ENCODE measurements at places on chromosomes 4 and X. TPM values are rescaled to one million over a fixed set of nuclear protein-coding genes. Genes with fewer than 3 reads are reported as not detected.

DNA sequence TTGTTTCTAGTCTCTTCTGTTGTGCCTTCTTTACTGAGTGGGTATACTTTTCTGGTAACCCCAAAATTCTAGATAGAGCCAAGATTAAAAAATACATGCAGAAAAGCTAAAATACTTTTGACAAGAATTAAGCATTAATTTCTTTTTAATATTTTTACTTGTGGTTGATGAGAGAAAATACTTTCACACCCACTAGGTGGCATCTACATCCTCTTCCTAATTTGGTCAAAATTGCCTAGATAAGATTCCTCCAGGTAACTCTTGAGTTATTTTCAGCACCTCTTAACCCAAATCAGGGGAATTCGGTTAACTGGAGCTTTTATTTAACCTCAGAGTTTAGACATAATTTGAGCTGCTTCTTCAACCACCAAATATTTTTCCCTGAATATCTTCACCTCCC is 28.4 kb upstream of the COX7B2 start:
- DNase-seq, result peak; percentile 58
- no peaks in the 10 kb centered on the region for H3K4me1 ChIP-seq
- H3K27me3 ChIP-seq, result no peaks in the 10 kb centered on the region
- H3K36me3 ChIP-seq, result no peaks in the 10 kb centered on the region
- H3K4me3 ChIP-seq, result no peak overlapping the region

GRCh38 chr4:7876201-7876875 is 63.3 kb downstream of the AFAP1 start:
- DNase-seq, result peak; percentile 58
- H3K27me3 ChIP-seq, result no peaks in the 10 kb centered on the region
- H3K4me1 ChIP-seq, result peaks cover 34% of the 10 kb centered on the region
- H3K36me3 ChIP-seq, result no peaks in the 10 kb centered on the region
- no peak overlapping the region for H3K27ac ChIP-seq

- H3K36me3 ChIP-seq, result no peaks in the 10 kb centered on the region
- no peaks in the 10 kb centered on the region for H3K27me3 ChIP-seq
- H3K27ac ChIP-seq, result no peak overlapping the region
- no peak overlapping the region for H3K4me3 ChIP-seq
- H3K4me1 ChIP-seq, result no peaks in the 10 kb centered on the region
Measured at GRCh38 chrX:1754077-1754476, 139.2 kb downstream of the ASMT start.

Gene ZMAT1
- 1.5 TPM for total RNA-seq

GRCh38 chr4:41963105-41963504 is 18.5 kb upstream of the DCAF4L1 start:
- no peaks in the 10 kb centered on the region for H3K4me1 ChIP-seq
- no peak overlapping the region for H3K27ac ChIP-seq
- no peaks in the 10 kb centered on the region for H3K36me3 ChIP-seq

DNA sequence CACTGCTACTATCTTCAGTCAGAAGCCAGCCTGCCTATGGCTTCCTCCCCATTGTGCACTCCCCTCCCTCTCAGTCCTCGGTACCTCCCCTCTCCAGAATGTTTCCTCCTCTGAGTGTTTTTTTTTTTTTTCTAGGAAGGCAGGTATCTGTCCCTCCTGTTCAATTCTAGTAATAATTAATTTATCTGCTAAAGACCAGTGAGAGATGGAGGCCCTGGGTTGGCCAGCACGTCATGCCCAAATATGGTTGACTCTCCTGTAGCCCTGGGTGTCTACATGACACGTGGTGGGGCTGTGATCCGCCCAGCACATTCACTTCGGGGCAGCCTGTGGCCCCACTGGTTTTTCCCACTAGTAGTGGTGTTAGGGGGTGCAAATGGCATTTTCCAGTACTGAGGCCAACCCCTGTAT is 1.8 kb downstream of the FLNA start:
- no peak overlapping the region for H3K27ac ChIP-seq
- H3K27me3 ChIP-seq, result no peaks in the 10 kb centered on the region
- peaks cover 4% of the 10 kb centered on the region for H3K4me1 ChIP-seq
- no peak overlapping the region for H3K4me3 ChIP-seq
- no peaks in the 10 kb centered on the region for H3K36me3 ChIP-seq

Gene VCX3B
- not detected for total RNA-seq

DNA sequence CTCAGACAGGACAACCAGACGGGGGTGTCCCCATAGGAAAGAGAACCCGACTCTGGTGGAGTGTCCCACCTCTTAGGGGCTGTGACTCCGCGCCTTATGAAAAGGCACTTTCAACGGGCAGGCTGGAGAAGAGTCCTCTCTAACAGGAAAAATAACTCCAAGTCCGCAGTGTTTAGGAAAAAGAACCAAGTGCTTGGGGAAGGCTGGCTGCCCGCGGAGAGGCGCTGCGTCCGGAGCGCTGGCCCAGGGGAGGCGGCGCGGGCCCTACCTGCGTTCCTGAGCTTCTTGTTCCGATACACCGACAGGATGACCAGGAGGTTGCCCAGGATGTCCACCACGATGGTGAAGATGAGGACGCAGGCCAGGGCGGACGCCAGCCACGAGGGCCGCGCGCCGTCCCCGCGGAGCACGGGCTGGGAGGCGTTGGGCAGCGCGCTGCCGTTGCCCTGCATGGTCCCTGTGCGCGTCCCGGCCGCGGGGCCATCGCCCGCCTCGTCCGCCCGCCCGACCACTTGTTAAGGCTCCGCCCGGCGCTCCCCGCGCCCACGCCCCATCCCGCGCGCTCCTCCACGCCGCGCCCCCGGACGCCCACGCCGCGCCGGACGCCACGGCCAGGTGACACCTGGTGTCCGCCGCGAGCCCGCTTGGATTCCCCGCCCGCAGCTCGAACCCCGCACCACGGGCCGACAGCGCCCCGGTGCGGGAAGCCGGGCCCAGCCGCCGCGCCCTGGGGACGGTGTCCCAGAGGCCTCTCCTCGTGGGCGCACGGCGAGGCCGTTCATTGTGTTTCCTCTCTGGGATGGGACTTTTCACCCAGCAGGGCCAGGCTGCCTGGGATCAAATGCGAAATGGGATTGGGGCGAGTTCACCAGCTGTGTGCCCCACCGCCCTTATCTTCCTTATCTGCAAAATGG is at the start of gene MTNR1A:
TSS of gene MTNR1A (minus strand) at position 654 of the 914 bp plus-strand sequence. CDS start at position 452, 202 bp downstream.
- no peaks in the 10 kb centered on the region for H3K36me3 ChIP-seq
- H3K27ac ChIP-seq, result no peak within 1 kb of the TSS
- DNase-seq, result peak; percentile 77
- peak within 1 kb of the TSS; percentile 63 for H3K4me3 ChIP-seq
- H3K27me3 ChIP-seq, result peaks cover 18% of the 10 kb centered on the region

- H3K27ac ChIP-seq, result no peak overlapping the region
- DNase-seq, result no peak
- H3K4me1 ChIP-seq, result no peaks in the 10 kb centered on the region
- peaks cover 15% of the 10 kb centered on the region for H3K36me3 ChIP-seq
- H3K4me3 ChIP-seq, result no peak overlapping the region
Measured at GRCh38 chr4:2907706-2908293, 55.4 kb downstream of the NOP14 start.

DNA sequence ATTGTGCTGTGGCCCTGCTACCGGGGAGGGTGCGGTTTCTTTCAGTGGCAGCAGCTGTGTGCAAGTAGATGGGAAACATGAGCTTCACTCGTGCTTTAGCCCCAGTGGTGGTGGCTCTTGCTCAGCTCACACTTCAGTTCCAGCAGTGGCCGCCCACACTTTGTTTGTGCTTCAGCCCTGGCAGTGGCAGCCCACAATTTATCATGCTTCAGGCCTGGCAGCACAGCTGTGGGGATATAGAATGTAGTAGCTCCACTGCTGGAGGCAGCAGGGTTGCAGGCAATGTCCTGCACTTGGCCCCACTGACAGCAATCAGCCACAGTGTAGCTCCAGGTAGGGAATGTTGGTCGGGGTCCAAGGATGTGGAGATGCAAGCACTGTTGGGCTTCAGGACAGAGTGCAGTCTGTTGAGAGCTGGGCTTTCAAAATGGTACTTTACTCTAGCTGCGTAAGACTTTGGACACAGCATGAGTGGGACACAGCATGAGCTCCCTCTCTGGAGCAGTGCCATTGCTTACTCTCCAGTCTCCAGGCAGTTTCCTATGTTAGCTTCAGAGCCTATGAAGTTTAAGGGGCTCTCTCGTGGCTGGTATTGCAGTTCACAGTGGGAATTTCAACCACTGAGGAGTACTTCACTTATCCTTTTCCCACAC is 413.1 kb downstream of the PDGFC start:
- H3K4me1 ChIP-seq, result no peaks in the 10 kb centered on the region
- no peaks in the 10 kb centered on the region for H3K27me3 ChIP-seq
- no peak for DNase-seq
- H3K36me3 ChIP-seq, result no peaks in the 10 kb centered on the region
- no peak overlapping the region for H3K27ac ChIP-seq
- H3K4me3 ChIP-seq, result no peak overlapping the region

GRCh38 chr4:164977243-164978164 is at the start of gene TRIM61:
TSS of gene TRIM61 (minus strand) at chr4:164977657. CDS start at chr4:164970002, 7,655 bp downstream.
- no peaks in the 10 kb centered on the region for H3K36me3 ChIP-seq
- no peak for DNase-seq
- 0 out of 2 replicates have a peak, but pooled peaks cover 4% of the 10 kb centered on the region for H3K4me1 ChIP-seq
- H3K27me3 ChIP-seq, result no peaks in the 10 kb centered on the region
- H3K27ac ChIP-seq, result no peak within 1 kb of the TSS

DNA sequence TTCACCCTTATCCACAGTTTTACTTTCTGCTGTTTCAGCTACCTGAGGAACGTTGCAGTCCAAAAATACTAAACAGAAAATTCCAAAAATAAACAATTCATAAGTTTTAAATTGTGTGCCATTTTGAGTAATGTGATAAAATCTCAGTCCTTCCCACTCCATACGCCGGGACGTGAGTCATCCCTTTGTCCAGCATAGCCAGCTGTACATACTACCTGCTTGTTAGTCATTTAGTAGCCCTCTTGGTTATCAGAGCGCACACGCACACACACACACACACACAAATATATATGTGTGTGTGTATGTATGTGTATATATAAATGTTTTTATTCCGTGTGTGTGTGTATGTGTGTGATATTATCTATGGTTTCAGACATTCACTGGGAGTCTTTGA is 4.8 kb upstream of the CCSER1 start:
- peaks cover 17% of the 10 kb centered on the region for H3K27me3 ChIP-seq
- H3K27ac ChIP-seq, result no peak overlapping the region
- no peaks in the 10 kb centered on the region for H3K36me3 ChIP-seq
- H3K4me3 ChIP-seq, result no peak overlapping the region
- peaks cover 24% of the 10 kb centered on the region for H3K4me1 ChIP-seq
- DNase-seq, result no peak

GRCh38 chr4:169506903-169507302 is 105.5 kb downstream of the NEK1 start:
- no peaks in the 10 kb centered on the region for H3K36me3 ChIP-seq
- H3K27ac ChIP-seq, result no peak overlapping the region
- H3K4me3 ChIP-seq, result no peak overlapping the region
- no peaks in the 10 kb centered on the region for H3K4me1 ChIP-seq
- DNase-seq, result no peak

Gene TLR3
- 0.38 TPM for total RNA-seq

DNA sequence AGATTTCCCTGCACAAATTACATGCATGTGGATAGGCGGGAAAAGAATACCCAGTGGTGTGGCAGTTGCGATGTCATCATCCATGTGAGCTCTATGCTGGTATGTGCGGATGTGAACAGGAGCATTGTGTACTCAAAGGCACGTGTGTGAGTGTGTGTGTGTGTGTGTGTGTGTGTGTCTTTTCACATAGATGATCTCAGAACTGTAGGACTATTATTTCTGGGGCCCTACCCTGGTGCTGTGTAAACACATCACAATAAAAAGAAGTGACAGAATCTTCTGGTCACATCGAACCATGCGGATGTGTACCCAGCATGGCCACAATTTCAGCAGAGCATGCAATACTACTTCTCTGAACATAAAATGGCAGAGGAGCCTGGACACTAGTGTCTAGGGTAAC is 624.8 kb downstream of the MID1IP1 start:
- H3K4me1 ChIP-seq, result no peaks in the 10 kb centered on the region
- DNase-seq, result no peak
- no peak overlapping the region for H3K4me3 ChIP-seq
- no peaks in the 10 kb centered on the region for H3K36me3 ChIP-seq
- no peak overlapping the region for H3K27ac ChIP-seq

DNA sequence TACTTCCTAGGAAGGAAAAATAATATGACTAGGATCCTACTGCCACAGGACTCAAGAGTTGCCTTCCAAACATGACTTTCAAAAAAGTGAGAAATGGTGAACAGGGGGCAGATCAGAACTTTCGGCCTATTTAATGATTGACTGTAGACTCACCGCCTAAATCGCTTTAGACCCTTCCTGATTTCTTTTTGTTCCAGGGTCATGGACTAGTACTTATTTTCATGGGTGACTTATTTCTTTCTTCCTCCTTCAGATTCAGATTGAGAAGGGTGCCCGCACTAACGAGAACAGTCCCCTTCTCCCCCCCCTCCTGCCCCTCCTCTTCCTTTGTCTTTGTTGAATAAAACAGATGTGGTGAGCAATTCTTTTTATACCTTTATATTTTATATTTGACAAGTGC is 48.0 kb upstream of the KLHL8 start:
- H3K4me1 ChIP-seq, result no peaks in the 10 kb centered on the region
- no peaks in the 10 kb centered on the region for H3K27me3 ChIP-seq
- H3K36me3 ChIP-seq, result no peaks in the 10 kb centered on the region
- no peak for DNase-seq

DNA sequence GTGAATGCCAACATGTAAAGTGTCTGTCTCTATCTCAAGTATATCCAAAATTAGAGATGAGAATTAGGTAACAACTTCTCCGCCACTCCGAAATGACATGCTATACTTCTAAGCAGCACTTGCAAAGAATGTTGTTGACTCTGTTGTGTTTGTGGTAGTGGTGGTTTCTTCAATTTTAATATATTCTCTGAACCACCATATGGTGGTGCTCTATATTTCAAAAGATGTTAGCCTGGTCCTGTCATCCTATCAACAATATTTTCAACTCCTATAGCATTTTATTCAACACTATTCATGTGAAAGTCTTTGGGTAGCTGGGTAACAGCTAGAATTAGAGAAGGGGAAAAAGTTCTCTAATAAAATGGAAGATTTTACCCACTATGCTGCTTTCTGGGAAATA is 1622.8 kb upstream of the IGFBP7 start:
- H3K4me3 ChIP-seq, result no peak overlapping the region
- H3K36me3 ChIP-seq, result no peaks in the 10 kb centered on the region
- H3K4me1 ChIP-seq, result no peaks in the 10 kb centered on the region
- H3K27me3 ChIP-seq, result no peaks in the 10 kb centered on the region
- no peak for DNase-seq

Gene TLR10
- total RNA-seq, result 0.14 TPM

Gene TSPAN7
- total RNA-seq, result 7.2 TPM

DNA sequence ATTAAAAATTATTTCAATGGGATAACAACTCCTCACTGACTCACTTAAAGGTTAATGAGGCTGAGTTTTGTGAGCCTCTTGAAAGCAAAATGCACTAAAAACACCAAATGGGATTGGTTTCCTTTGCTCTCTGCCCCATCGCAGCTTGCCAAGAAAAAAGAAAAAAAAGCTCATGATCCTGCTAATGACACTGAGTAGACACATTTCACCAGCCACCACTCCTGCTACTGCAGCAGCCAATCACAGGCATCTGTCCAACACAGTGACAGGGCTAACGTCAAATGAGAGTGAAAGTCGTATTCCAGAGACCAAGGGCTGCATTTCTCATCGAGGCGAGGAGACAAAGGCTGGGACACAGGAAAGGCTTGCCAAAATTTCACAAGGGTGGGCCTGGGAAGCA is 5.2 kb downstream of the APBB2 start:
- peaks cover 39% of the 10 kb centered on the region for H3K4me1 ChIP-seq
- no peaks in the 10 kb centered on the region for H3K36me3 ChIP-seq
- no peak overlapping the region for H3K27ac ChIP-seq
- DNase-seq, result no peak
